Stimulated activated CD8-positive, alpha-beta memory T cell treated with anti-CD3 and anti-CD28 coated beads, Interleukin-15, amount 100 ng/mL, for 4 hours (primary cell): ENCODE measurements at places on chromosomes 5 and 9.

DNA sequence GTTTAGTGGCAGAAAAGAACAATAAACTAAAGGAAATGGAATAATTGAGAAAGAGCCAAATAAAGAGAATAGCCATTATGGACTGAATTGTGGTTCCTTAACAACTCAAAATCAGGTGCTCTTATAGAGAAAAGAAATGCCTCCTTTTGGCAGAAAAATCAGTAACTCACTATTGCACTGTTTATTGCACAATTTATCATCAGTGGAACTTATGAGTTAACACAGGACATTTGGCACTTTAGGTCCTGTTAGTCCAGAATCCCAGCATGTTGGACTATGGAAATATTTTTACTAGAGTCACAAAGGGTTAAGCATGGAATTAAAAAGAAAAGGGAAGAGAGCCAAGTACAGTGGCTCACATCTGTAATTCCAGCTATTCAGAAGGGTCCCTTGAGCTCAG is 53.8 kb upstream of the JMY start:
- DNase-seq: no peak

GRCh38 chr5:7473115-7473514 is 77.2 kb downstream of the ADCY2 start:
- no peak for DNase-seq

DNA sequence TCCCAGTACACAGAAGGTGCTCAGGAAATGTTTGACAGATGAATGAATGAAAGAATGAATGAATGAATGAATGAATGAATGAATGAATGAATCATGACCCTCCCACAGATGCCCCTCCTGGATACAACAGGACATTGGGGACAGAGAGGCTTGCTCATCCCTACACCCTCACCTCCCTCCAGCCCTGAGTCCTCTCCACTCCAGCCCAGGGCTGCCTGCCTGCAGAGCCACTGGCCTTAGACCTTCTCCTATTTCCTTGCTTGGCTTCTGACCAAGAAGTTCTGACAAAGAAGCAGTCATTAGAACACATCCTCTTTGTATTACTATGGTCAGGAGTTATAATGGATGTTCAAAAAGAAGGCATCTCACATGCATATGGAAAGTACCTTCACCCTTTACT is 240.7 kb upstream of the DAPK1 start:
- DNase-seq: no peak

GRCh38 chr9:113966394-113966793 is 90.3 kb downstream of the ZNF618 start:
- DNase-seq: no peak

- DNase-seq: no peak
Observed at GRCh38 chr9:119322184-119322583, 47.1 kb downstream of the BRINP1 start.

DNA sequence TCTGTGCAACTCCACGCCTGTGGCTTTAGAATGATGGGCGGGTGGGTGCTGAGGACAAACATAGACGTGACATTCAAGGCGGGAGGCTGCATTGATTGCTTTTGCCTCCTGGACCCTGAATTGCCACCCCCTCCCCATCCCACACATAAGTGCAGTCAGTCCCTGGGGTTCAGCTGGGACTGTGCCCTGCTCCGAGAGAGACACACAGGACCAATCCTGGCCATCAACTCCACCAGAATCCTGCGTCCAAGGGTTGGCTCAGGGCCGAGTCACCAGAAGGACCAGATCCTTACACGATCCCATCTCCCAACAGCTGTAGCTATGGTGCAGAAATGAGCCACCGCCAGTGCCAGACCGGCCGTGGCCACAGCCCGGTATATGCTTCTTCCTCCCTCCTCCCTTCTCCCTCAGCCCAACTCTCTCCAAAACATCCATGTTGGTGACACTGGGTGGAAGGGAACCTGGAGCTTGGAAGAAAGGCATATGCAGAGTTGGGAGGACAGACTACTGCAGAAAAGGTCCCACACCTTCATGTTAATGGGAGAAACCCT is 27.4 kb downstream of the IRX2 start:
- no peak for DNase-seq

- DNase-seq: no peak
Observed at GRCh38 chr9:38414040-38414723, 10.1 kb downstream of the IGFBPL1 start.
